Stimulated activated CD8-positive, alpha-beta memory T cell treated with anti-CD3 and anti-CD28 coated beads, Interleukin-15, amount 100 ng/mL, for 4 hours (primary cell): ENCODE measurements at places on chromosomes 4 and X.

DNA sequence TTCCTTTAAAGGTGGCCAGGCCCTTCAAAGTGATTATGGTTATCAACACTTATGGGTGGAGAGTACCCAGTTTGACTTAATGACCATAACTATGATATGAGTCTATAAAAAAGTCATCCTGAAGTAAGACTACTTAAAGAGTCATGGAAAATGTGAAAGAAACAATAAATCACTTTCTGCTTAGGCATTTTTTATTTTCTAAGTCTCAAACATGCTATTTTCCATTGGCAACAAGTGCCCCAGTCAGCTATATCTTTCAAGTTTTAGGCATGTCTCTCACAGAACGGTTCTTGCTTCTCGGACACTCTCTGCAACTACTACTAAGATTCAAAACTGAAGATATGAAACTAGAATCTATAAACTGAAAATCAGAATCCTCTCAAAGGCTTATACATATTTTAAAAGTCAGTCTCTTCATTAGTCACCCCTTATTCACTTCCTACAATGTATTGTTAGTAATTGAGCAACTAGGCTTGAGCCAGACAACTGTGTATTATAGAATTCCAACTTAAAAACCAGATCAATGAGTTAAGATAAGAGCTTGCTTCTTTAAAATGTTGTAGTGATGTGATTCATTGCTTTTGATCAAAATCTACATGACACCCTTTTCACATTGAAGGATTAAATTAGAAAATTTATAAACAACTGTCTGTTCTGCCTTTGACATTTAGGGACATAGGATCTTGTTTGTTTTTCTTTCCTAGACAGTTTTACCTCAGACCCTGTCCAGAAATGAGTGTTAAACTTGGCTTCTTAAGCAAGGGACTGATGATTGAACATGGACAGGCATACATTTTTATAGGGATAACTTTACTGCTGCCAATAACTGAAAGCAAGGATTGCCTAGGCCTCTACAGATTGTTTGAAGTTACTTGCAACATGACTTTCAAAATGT lies 2.9 kb downstream of the ANTXR2 start:
- DNase-seq = no peak

DNA sequence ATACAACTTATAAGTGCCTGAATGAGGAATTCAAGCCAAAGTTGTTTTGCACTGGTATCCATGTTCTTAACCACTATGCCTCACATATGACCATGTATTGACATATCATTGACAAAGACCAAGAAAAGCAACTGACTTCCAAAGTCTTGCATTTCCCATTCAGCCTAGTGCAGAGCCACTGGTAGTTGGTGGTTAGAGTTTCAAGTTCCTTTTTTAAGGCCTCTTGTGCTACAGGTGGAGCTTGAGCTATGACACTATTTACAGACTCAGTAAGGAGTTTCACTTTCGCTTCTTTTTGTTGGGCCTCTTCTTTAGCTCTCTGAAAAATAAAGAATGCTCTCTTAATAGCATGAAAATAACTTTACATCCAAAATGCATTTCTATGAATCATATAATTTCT lies 763.0 kb downstream of the DMD start:
- no peak for DNase-seq

DNA sequence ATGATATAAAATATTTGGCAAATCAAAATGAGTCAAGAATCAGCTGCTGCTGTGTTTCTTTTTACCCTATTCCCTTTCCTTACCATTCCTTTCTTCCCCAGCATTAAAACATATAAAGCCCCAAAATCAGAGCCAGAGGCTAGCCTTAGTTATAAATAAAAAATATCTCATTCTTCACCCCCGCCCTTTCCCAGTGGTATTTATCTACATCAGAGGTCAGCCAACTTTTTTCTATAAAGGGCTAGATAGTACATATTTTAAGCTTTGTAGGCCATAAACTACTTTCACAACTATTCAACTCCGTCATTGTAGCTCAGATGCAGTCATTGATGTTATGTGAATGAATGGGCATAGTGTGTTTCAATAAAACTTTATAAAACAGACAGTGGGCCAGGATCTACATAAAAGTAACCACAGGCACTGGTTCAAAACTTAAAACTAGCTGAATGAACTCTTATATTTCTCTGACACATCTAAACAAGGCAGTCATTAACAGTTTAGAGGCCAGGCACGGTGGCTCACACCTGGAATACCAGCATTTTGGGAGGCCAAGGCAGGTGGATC lies 30.5 kb upstream of the TCEANC start:
- no peak for DNase-seq

GRCh38 chrX:108811891-108812290 lies 75.5 kb upstream of the IRS4 start:
- no peak for DNase-seq

- no peak for DNase-seq
These were observed 147.9 kb upstream of the FGF13 start for GRCh38 chrX:138859421-138859820.

GRCh38 chrX:46456125-46456922 lies 88.9 kb downstream of the ZNF674 start:
- no peak for DNase-seq

DNA sequence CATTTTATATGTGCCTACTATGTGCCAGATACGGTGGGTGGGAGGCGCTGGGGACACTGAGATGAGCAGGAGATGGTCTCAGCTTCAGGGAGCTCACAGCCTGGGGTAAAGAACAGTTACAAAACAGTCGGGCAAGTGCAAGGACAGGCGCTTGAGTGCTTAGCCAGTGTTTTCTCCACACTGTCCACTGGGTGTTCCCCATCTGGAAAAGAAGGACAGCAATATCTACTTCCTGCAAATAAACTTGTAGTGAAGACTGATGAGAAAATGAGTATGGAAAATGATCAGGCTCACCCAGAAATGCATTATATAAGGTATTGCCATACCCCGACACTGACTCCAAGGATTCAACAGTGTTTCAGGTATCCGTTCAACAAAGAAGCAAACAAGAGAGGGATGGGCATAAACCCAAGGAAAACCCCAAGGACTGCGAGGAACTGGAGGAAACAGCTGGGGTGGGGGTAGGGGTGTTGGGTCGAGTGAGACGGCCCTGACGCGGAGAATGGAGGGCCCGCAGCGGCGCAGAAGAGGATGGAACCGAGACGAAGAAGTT lies 835 bp downstream of the TMEM185A start:
- no peak for DNase-seq

DNA sequence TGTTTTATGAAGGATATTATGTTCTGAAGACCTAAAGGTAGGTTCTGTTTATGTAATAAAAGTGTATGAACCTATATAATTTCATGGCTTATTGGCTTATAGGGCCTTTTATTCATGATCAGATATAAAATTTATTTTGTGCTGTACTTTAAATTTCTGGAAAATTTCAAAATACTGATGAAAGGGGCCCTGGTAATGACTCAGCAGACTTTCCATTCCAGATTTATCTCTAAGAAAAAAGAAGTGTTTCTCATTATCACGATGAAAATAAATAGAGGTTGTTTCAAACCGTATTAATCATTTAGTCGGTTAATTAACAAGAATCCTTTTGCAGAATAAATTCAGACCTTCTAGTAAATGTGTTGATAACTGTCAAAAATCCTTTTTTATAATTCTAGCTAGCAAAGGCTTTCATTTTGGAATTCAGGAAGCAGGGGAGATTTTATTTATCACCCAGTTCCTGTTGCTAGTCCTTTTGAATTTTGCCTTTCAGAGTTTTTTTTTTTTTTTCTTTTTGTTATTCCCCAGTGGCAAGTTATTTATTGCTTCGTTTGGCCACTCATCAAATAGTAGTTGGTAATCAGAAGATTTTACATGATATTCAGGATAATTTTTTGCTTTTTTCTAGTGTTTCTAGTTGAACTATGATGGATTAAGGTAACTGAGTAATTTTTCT lies 5.4 kb upstream of the TAPT1 start:
- no peak for DNase-seq

DNA sequence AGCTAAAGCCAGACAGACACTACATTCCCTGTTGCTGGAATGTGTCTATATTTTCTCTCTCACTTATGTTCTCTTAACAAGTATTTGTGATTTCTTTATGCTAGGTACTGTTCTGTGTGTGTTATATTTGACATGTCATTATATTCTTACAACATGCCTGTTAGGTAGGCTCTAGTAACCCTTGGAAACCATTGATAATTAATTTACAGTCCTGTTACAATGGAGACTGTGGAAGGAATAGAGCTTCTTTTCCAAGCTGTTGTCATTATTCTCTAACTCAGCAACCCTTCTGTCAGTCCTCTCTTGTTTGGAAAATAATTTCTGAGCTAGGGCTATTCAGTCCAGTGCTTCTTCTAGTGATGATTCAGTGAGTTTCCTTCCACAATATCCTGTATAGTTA lies 419.1 kb upstream of the BOD1L1 start:
- DNase-seq = no peak

- DNase-seq = no peak
These were observed 170.3 kb upstream of the IGFBP7 start for GRCh38 chr4:57280481-57280880.

GRCh38 chr4:187060551-187060950 lies 336.9 kb upstream of the FAT1 start:
- no peak for DNase-seq

DNA sequence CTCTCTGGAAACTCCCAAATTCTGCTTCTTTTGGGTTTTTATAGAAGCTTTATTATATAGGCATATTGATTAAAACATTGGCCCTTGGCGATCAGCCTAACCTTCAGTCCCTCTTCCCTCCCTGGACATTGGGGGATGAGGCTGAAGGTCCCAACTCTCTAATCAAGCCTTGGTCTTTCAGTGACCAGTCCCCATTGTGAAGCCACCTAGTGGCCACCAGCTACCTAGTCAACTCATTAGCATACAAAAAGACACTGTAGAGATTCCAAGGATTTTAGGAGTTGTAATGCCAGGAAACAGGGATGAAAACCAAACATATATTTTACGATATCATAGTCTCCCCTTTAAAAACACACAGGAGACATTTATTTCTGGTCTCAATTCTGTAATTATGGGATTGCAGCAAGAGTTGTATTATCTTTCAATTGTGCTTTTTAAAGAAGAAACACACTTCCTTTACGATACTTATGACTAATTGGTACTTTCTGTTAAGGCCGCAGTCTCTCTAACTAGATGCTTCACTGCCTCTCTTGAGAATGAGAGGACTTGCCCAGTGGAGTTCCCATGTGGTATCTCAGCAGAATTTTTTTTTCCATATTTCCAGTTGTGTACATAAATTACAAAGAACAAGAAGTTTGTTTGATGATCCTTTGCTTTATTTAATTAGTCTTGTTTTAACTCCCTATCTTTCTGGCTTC lies 58.2 kb downstream of the WDR17 start:
- DNase-seq = no peak
